ENCODE measurements at places on chromosomes 11 and 22.

DNA sequence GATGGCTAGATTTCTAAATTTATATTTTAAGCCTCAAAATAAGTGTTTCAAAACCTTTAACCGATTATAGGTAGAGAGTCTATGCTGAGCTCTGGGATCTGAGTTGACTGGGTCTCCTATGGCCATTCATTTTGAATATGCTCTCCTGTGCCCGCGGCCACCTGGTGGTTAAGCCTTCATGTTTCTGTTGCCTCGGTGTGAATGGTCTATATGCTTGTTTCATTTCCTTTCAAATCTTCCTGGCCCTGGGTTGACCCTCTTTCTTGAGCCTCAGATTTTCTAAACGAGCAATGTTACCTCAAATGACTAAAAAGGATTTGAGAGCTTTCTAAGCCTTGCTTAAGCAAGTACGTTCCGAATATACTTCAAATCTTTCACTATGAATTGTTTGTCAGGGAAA lies 789.4 kb upstream of the KIRREL3 start:
- peak; percentile 4 for DNase-seq

- DNase-seq = no peak
These were observed 345.7 kb upstream of the NARS2 start for GRCh38 chr11:78920329-78920728.

GRCh38 chr11:45795379-45795778 lies 9.6 kb upstream of the SLC35C1 start:
- DNase-seq = no peak

GRCh38 chr11:46315783-46316563 lies 31.3 kb upstream of the DGKZ start:
- peak; percentile 95 for DNase-seq
